NB4 (cell line): ENCODE measurements at places on chromosomes 1 and 21.

DNA sequence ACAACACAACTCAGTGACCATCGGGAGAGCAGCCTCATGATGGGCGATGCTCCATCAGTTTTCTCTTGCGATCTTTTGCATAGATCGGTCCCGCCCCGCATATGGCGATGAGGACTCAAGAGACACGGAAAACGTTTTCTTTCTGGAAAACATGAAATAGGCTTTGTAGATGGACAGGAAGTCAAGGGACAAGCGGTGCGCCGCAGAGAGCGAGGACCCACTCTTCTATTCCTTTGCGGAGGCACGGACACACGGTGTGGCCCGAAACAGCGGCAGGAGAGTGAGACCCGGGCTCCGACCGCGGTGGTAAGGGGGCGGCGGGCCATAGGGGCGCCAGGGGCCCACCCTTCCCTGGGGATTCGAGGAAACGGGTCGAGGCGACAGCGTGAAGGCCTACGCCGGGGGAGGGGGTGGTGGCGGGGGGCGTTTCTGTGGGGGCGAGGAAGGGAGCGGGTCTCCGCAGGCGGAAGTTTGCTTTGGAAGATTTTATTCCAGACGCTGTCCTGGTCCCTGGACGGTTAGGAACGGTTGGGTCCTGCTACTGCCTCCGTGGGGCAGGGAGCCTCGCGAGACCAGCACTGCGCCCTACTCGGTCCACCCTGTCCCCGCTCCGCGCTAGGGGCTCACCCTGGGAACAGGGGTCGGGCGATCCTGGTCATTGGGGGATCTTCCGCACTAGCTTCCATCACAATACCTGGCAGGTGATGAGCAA lies 796 bp upstream of the TDRKH start:
- peak; percentile 35 for DNase-seq

GRCh38 chr1:56535939-56536338 lies 43.4 kb downstream of the PLPP3 start:
- DNase-seq, result no peak

GRCh38 chr1:35650416-35650815 lies 9.1 kb upstream of the PSMB2 start:
- no peak for DNase-seq

GRCh38 chr1:16072616-16073484 lies 601 bp downstream of the FAM131C start:
- no peak for DNase-seq

DNA sequence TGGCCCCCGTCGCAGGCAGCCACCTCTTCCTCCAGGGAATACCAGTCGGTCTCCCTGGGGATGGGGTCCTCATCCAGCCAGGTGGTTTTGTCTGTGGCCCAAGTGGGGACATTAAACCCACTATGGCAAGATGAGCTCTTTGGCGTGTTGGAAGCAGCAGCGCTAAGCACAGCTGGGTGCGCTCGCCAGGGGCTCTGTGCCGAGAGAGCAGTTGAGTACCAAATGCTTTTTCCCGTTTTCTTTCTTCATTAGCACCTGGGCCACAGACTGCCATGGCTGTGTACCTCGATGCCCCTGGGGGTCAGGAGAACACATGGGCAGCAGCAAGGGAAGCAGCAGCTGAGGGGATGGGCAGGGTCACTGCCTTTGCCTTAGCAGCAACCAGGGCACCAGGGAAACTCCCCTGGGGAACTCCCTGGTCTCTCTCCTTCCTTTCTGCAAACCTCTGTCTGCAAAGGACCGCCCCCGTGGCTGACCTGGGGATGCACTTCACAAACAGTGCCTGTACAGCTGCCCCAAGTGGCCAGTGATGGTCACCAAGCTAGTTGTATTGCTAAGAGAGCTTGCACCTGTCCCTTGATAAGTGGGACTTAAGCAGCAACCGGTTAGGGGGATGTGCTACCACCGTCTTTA lies 31.1 kb downstream of the EDARADD start:
- no peak for DNase-seq

GRCh38 chr1:3923378-3924185 lies 23.5 kb upstream of the C1orf174 start:
- DNase-seq, result no peak

DNA sequence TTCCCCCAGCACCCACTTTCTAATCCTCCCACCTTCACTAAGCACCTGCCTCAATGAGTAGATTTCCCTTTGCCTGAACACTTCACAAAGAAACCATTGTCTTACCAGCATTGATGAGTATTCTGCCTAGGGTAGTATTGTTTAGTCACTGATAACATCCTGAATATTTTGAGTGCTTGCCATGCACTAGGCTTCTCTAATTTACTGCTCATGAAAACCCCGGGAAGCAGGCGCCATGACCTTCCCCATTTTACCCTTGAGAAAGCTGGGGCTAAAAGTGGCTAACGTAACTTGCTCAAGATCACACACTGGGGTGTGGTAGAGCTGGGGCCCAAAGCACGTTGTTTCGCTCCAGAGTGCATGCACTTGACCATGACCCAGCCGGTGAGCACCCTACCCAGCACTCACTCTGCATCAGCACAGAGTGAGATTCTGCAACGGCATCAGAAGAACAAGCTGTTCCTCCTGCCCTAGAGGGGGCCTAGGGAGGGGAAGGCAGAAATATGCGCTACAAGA lies 10.6 kb upstream of the F3 start:
- no peak for DNase-seq

DNA sequence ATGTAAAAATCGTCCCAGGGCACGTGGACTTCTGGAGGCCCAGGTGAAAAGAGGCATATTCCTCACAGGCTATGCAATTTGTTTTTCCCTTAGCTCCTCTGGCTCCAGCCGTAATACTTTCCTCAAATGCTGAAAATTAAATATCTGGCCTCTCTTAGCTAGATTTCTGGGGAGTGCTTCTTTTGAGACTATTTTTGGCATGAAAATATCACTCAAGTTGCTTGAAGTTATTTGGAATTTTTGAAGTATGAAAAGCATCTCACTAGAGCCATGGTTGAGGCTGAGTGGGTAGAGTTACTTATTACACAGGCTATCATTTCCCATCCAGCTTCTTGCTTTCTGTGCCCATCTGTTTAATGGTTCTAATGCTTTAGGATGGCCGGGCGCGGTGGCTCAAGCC lies 59.7 kb downstream of the MYOM3 start:
- no peak for DNase-seq

DNA sequence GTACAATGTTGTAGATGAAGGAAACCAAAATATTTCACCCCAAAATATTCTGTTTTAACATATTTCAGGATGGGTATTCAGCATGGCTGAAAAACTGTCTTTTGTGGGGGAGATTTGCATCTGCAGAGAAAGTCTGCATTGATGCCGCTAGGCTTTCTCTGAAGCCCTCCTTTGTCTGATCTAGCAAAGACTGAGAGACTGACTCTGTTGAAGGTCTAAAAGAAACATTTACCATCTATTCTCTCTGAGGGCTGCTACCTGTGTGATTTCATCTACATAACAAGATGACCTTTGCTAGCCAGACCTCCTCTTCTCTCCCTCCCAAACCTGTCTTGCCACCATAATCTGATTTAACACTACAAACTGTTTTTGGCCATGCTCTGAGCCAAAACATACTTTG lies 12.4 kb upstream of the MT1HL1 start:
- DNase-seq, result no peak
